ENCODE measurements at places on chromosomes 7 and 10.

- no peak for DNase-seq
Observed at GRCh38 chr10:98168766-98169165, 34.3 kb downstream of the R3HCC1L start.

- no peak for DNase-seq
Observed at GRCh38 chr10:60566096-60566495, 176.4 kb upstream of the ANK3 start.

- DNase-seq, result no peak
Observed at GRCh38 chr7:106792233-106792926, 72.7 kb upstream of the PIK3CG start.

GRCh38 chr7:6422926-6423632, 24.7 kb downstream of the DAGLB start:
- DNase-seq, result no peak

- no peak for DNase-seq
Observed at GRCh38 chr10:96513305-96513697, 425 bp downstream of the TLL2 start.

GRCh38 chr10:119871881-119872609, 598 bp downstream of the MCMBP start:
- no peak for DNase-seq

DNA sequence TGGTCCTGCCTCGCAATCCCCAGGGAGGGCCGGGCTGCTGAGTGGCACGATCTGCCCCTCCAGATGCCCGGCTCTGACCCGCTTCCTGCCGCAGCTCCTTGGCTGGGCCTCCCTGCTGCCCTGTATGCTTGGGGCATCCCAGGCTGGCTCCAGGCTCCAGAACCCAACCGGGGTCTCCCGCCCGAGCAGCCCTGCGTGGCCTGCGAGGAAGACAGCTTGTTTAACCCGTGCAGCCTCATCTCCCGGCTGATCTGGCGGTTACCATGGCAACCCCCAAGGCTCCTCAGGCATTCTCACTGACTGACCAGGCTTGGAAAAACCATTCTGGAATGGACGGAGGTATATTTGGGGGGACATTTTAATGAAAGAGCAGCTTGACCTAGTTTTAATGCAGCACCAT, 232.4 kb upstream of the MYO3A start:
- DNase-seq, result no peak

GRCh38 chr10:128958834-128959690, 508.0 kb upstream of the MGMT start:
- no peak for DNase-seq

- DNase-seq, result peak; percentile 23
Observed at GRCh38 chr7:151276666-151277590, 28.4 kb upstream of the SMARCD3 start.

DNA sequence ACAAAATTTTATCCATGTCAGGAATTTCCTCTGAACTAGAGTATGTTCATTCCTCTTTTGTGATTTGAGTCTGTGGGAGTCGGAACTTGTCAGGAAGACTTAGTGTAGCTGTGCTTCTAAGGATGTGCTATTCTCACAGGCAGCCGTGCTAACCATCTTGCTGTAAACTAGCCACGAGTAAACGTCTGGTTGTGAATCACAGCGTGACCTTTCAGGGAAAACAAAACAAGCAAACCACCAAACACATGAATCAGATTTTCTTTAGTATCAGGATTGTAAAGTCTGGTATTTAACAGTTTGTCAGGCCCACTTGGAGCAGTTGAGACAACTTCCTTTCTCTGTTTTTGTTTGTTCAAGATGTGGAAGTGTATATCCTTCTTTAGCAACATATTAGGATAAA, 32.0 kb downstream of the AUTS2 start:
- peak; percentile 67 for DNase-seq

DNA sequence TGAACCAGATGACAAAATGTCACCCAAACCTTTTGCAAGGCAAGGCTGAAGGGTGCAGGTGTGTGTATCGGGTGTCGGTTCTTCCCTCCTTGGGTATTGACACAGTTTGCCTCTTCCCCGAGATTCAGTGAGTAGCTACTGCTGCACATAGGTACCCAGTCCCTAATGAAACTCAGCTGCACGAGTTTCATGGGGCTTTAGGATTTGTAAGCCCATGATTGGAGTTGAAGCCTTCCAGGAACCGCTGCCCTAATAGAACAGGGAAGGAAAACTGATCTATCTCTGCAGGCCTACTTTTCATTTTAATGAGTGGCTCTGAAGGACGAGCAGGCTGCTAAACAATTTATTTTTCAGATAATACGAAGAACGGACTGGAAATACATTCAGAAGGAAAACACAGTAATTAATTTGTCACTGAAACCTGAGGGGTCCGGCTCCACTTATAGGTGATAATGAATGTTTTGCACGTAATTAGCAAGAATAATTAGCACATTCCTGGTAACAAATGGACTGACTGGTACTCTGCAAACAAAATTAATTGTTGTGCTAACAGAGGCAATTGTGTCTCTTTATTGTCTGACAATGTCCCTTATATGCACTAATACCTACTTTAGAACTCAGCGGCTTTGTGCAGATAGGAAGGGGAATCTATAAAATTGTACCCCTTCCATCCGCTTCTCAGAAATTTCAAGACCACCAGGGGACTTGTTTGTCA, 49.6 kb upstream of the FZD8 start:
- DNase-seq, result no peak

GRCh38 chr7:155449869-155450557, 7.9 kb upstream of the EN2 start:
- no peak for DNase-seq

GRCh38 chr7:157622000-157622399, 285.2 kb downstream of the DNAJB6 start:
- no peak for DNase-seq

GRCh38 chr7:112069879-112070321, 136.3 kb downstream of the DOCK4 start:
- no peak for DNase-seq

DNA sequence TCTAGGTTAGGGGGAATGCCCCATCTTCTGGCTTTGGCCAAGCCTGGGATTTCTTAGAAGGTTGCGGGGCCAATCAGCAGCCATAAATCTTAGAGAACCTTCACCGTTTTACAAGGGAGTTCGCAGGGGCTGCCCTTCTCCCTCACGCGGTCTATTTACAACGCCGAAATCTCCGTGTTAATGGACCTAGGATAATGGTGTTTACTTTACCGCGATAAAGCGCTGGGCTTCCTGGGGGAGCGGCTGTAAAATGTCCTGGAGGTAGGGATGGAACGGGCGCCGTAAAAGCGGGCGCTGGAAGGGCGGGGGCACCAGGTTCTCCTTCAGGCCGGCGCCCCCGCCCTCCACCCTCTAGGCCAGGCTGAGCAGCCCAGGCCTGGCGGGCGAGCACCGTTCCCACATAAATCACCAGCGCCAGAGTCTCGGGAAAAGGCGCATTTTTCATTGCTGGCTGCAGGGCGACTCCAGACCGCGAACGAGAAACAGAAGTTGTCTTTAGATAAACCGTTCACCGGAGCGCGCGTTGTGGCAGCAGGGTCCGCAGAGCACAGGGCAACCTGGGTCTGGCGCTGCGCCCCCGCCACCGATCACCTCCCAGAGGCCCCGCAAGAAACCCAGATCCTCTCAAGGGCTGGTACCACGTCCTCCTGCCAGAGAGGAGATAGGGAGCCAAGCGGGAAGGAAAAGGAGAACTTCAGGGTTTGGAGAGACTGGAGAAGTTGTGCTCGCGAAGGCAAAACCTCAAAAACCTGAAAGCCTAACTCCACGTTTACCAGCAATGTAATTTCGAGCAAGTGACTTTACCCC, 12.5 kb upstream of the NKX2-3 start:
- no peak for DNase-seq

- no peak for DNase-seq
Observed at GRCh38 chr10:102681696-102682095, 32.5 kb downstream of the ARL3 start.

DNA sequence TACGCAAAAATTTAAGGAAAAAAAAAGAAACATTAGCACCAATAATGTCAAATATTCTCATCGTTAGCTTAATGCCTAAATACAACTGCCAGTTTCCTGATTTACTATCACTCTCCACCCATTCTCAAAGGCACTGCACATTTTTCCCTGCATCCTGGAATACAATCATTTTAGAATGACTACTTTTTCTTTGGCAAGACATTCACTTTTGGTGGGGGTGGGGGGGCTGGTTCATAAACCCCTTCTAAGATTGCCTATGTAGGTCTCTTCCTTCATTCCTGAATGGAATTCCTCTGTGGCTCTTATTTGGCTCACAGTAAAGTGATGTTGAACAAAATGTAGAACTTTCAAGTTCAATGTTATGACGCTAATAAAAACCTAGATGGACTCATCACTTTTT, 74.3 kb downstream of the RNLS start:
- DNase-seq, result no peak

- no peak for DNase-seq
Observed at GRCh38 chr7:93516834-93517233, 57.7 kb downstream of the CALCR start.
